Fibroblast of lung (primary cell): ENCODE measurements at places on chromosomes 6 and 20. TPM values are rescaled to one million over a fixed set of nuclear protein-coding genes. Genes with fewer than 3 reads are reported as not detected.

GRCh38 chr20:8809107-8809953 lies 259.6 kb upstream of the PLCB4 start:
- H3K36me3 ChIP-seq = no peaks in the 10 kb centered on the region
- DNase-seq = no peak
- H3K27ac ChIP-seq = no peak overlapping the region
- H3K4me3 ChIP-seq = no peak overlapping the region
- H3K27me3 ChIP-seq = no peaks in the 10 kb centered on the region
- no peaks in the 10 kb centered on the region for H3K4me1 ChIP-seq

SPTLC3 gene
- 1.2 and 4.0 TPM in 2 replicates for polyA plus RNA-seq

GRCh38 chr6:159829526-159829925 lies 29.4 kb downstream of the PNLDC1 start:
- no peak overlapping the region for H3K27ac ChIP-seq
- DNase-seq = no peak
- H3K36me3 ChIP-seq = no peaks in the 10 kb centered on the region
- no peaks in the 10 kb centered on the region for H3K4me1 ChIP-seq

TRIM15 gene
- polyA plus RNA-seq = not detected in 2 replicates

DNA sequence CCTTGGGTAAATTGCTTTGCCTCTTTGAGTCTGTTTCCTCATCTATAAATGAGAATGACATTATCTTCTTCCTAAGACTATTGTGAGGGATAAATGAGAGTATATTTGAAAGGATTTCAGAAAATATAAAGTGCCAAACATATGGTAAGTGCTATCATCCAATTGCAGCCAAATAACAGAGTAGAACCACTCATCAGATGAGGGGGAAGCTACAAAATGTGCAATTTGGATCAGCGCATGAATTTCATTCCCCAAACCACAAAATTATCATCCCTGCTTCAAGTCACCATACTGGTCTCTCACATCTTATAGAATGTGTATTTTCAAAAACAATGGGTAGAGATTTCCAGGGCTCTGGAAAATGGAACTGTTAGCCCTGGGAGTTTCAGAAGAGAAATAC lies 158.5 kb downstream of the ARHGAP18 start:
- H3K27ac ChIP-seq = no peak overlapping the region
- DNase-seq = no peak
- H3K4me1 ChIP-seq = no peaks in the 10 kb centered on the region
- H3K27me3 ChIP-seq = no peaks in the 10 kb centered on the region
- no peaks in the 10 kb centered on the region for H3K36me3 ChIP-seq

FABP7 gene
- polyA plus RNA-seq = not detected in 2 replicates

ZBTB46 gene
- polyA plus RNA-seq = 0.53 and 0.96 TPM in 2 replicates

GRCh38 chr6:105622226-105622625 lies 219.3 kb upstream of the PREP start:
- no peak overlapping the region for H3K4me3 ChIP-seq
- H3K4me1 ChIP-seq = no peaks in the 10 kb centered on the region
- H3K36me3 ChIP-seq = no peaks in the 10 kb centered on the region
- no peaks in the 10 kb centered on the region for H3K27me3 ChIP-seq
- no peak overlapping the region for H3K27ac ChIP-seq

DNA sequence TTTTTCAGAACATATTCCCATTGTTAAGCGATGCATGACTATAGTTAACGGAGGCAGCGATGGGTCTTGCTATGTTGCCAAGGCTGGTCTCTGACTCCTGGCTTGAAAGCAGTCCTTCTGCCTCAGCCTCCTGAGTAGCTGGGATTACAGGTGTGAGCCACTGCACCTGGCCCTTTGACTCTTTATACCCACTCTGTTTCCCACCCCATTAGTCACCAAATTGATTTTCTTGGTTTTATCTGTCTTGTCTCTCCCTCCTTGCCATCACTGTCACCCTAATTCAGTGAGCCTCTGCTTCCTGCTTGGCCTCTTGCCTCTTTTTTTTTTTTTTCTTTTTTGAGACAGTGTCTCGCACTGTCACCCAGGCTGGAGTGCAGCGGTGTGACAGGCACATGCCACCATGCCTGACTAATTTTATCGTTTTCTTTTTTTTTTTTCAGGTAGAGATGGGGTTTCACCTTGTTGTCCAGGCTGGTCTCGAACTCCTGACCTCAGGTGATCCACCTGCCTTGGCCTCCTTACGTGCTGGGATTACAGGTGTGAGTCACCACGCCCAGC lies 31.3 kb downstream of the ZFAND3 start:
- no peaks in the 10 kb centered on the region for H3K4me1 ChIP-seq
- H3K27ac ChIP-seq = no peak overlapping the region
- DNase-seq = no peak
- H3K4me3 ChIP-seq = no peak overlapping the region
- H3K36me3 ChIP-seq = no peaks in the 10 kb centered on the region
- no peaks in the 10 kb centered on the region for H3K27me3 ChIP-seq

HTR1E gene
- polyA plus RNA-seq = not detected in 2 replicates
